GM06990 (cell line): ENCODE measurements at places on chromosomes 4 and X.

- no peak for DNase-seq
Observed at GRCh38 chr4:37620176-37620575, 66.0 kb downstream of the RELL1 start.

DNA sequence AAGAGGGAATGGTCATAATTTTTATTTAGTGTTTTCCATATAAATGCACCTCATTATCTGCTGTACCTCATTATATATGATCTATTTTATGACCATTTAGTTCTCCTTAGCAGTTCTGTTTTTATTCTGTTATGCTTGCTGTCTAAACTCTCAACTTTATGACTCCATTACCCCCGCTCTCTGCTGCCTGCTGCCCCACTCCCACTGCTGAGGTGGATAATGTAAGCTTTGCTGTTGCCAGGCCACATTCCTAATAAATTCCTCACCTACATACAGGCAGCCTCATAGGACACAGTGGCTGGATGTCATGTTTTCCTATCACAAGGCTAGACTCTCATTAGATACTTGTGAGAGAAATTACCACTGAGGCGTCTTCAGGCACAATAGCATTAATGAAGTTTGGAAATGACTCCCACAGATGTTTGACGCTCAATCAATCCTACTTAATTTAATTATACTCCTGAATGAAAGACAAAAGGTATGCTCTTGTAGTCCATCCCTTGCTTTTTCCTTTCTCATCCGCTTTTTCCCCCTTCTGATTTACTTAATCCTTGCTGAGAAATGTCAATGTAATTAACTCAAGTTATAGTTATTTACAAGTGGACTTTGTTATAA lies 497.5 kb upstream of the IGFBP7 start:
- no peak for DNase-seq

DNA sequence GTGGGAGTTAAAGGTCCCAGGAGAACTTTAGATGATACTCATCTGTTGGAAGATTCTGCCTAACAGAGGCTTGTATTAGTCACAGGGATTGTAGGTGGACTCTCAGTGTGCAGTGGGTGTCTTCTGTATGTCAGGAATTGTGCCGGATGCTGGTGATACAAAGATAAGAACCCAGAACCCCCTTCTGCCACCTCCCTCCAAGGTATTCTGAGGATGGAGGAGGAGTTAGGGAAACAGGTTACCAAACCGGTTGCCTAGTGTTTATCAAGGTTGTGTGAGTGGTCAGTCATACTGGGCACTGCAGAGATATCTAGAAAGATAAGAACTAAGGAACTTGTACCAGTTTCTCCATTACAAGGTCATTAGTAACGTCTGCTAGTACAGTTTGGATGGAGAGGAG lies 61.6 kb downstream of the PTTG2 start:
- DNase-seq = no peak

- DNase-seq = peak; percentile 11
Observed at GRCh38 chrX:148501386-148502066, 1.1 kb downstream of the AFF2 start.

DNA sequence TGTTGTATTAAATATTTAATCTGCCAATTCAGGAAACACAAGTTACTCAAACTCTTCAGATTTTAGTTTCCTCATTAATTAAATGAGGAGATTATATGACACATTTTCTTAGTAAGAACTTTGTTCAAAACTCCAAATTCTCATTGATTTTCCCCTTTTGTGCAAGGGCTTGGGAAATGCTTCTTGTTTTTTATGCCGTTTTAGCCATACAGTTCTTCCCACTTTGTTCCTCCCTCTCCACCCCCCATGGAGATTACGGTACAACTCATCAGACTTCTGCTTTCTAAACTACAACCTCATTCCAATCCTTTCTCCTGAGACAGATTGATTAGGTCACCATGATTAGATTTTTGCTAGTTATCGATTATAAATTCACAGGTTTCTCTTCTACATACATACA lies 10.9 kb upstream of the BBS7 start:
- no peak for DNase-seq

DNA sequence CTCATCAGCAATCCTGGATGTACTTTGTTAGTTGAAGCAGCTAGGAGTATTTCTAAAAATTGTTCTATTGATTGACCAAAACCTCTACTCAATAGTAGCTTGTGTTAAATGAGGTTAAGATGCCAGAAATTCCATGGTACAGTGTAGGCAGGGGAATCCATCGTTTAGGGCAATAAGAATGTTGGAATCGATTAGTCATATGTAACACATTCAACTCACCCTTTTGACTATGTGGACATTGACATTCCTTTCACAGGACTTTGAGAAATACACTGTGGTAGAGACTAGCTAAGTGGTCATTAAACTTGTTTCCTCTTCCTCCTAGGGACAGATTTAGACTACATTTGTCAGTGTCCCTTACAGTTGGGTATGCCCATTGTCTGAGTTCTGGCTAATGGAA lies 40.2 kb downstream of the KDM5C start:
- DNase-seq = no peak

GRCh38 chrX:80223982-80224579 lies 196.2 kb upstream of the TENT5D start:
- no peak for DNase-seq

GRCh38 chrX:140177821-140178220 lies 212.5 kb upstream of the CXorf66 start:
- no peak for DNase-seq

DNA sequence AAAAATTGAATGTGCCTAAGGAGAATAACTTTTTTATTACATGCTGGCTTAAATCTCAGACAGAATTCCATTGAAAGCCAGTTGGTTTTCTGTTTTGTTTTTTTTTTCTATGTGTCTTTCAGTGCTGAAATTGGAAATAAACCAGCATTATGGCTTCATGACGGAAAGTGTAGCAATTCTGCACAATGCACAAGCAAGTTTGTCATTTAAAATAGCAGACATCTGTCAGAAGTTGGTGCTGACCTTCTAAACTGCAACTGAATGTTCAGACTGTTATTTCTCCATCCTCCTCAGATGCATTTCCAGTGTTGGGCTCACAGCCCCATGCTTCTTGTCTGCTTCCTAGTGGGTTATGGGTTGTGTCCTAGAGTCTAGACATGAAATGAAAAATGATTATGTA lies 107.2 kb upstream of the LIMCH1 start:
- no peak for DNase-seq

DNA sequence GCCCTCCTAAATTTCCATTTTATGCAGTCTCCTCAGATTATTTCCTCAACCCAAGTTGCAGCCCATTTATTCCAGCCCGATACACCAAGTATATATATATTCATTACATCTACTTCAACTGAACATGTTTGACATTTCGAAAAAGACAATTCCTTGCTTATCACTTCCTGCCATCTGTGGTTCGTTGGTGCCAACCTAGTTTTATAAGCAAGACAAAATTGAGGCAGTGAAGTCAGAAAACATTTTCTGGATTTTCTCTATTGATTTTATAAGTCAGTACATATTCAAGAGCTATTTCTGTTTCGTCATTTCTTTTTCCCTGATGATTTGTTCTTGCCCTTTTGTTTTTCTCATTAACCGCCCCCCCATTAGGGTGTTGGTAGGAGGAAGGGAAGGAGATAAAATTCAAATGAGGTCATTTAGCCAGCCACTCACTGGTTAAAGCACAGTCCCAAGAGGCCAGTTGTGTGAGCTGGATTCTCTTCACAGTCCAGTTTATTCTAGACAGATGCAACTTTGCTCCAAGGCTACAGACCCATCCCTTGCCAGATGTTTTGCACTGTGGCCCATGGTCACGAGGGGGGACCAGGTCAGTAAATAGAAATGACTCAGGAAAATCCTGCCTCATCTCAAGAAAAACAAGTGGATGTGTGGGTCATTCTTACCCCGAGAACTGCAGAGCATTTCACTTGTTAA lies 20.3 kb upstream of the VEGFD start:
- no peak for DNase-seq

- no peak for DNase-seq
Observed at GRCh38 chr4:140497747-140498636, at the start of gene MGAT4D. MGAT4D (minus strand) TSS chr4:140498293; CDS start chr4:140498222, 71 bp downstream.

GRCh38 chr4:4358093-4358854 lies 28.6 kb upstream of the NSG1 start:
- DNase-seq = no peak

DNA sequence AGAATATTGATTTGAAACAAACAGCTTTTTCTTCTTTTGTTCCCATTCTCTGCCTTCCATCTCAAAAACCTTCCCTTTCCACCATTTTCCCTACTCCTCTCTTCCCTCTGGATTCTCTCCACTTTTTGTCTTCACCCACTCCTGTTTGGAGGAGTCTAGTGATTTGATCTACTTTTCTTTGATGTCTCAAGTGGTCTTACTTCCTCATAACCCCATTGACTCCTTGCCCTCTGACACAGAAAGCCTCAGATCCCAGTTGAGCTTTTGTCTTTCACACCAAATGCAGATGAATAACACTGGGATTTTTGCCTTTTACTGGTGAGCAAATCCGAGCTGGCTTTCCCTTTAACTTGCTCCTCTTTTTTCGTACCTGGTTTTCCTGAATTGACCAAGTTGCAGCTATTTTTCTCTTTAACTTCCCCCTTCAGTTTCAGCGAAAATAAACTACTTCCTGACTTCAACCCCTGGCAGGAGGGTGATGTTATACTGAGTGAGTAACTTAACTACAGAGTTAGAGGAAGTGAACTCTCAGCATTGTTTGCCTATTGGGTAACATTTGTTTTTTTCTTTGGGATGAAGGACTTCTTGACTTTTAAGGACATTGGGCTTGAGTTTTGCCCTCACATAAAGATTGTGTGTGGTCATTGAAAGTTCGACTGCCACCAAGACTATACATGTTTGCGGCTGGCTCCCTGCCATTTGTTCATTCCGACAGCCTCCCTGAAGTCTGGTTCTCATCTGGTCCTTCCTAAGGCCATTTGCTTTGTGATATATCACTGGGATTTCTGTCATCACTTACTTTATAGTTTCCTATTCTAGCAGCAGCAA lies 392.8 kb upstream of the NR3C2 start:
- no peak for DNase-seq

GRCh38 chr4:185773419-185773818 lies 38.6 kb downstream of the SORBS2 start:
- no peak for DNase-seq

DNA sequence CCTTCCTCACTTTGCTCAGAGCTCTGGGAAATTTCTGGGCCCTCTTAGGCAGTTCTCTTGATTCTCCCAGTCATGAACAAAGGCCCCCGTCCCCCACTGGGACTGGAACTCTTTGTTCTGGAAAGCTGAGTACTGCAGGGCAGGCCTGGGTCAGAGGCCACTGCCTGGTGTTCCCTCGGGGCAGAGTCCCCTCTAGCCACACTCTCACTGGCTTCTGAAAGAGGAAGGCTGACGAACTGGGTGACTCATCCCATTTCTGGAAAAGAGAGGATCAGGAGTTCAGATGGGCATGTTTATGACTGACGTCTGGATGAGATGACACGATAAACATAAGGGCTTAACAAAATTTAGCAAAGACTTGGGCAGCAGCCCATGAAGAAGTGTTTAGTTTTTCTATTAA lies 47.7 kb downstream of the DDX3X start:
- DNase-seq = no peak

GRCh38 chrX:67893931-67894330 lies 350.1 kb downstream of the AR start:
- no peak for DNase-seq

- no peak for DNase-seq
Observed at GRCh38 chrX:137353404-137353803, 212.5 kb upstream of the ZIC3 start.

- no peak for DNase-seq
Observed at GRCh38 chr4:54912155-54912554, 213.2 kb downstream of the KDR start.

DNA sequence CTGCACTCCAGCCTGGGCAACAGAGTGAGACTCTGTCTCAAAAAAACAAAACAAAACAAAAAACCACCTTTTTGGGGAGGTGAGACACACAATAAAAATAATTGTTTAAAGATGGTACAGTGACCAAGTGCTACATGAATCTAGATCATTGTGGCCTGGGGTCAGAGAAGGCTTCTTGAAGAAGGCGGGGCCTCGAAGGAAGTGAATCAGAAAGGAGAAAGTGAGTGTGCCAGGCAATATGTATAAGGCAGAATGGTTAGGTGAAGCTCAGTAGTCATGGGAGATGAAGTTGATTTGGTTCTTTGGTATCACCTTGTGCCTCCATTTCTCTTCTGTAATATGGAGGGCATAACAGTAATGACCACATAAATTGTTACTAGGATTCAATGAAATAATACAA lies 58.9 kb downstream of the DOCK11 start:
- DNase-seq = no peak

DNA sequence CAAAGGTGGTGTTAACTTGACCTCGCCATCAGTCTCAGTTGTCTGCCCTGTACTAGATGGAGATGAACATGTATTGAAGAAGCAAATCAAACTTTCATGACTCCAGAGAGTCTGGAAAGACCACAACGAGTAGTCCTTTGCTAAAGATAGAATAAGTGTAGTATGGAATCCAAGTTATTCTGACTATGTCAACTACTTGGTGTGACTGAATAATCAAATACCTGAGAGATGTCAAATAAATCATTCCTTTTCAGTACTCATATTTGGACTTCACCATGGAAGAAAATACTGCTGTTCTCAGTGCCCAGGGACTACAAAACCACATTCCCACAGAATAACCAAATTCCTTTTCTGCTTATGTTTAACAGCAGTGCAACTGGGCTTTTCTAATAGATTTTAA lies 161.2 kb upstream of the SPRY1 start:
- DNase-seq = no peak

DNA sequence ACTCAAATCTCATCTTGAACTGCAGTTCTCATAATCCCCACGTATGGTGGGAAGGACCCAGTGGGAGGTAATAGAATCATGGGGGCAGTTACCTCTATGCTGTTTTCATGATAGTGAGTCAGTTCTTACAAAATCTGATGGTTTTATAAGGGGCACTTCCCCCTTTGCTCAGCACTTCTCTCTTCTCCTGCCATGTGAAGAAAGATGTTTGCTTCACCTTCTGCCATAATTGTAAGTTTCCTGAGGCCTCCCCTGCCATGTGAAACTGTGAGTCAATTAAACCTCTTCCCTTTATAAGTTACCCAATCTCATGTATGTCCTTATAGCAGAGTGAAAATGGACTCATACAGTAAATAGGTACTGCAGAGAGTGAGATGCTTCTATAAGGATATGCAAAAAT lies 1050.6 kb upstream of the GRIA3 start:
- no peak for DNase-seq
